Muscle of leg (tissue), 16 donors: ENCODE measurements at places on chromosomes 12 and 14. TPM values are rescaled to one million over a fixed set of nuclear protein-coding genes. Genes with fewer than 3 reads are reported as not detected.

- no peak for DNase-seq
Measured at GRCh38 chr12:28156804-28157203, 33.5 kb upstream of the CCDC91 start.

DNA sequence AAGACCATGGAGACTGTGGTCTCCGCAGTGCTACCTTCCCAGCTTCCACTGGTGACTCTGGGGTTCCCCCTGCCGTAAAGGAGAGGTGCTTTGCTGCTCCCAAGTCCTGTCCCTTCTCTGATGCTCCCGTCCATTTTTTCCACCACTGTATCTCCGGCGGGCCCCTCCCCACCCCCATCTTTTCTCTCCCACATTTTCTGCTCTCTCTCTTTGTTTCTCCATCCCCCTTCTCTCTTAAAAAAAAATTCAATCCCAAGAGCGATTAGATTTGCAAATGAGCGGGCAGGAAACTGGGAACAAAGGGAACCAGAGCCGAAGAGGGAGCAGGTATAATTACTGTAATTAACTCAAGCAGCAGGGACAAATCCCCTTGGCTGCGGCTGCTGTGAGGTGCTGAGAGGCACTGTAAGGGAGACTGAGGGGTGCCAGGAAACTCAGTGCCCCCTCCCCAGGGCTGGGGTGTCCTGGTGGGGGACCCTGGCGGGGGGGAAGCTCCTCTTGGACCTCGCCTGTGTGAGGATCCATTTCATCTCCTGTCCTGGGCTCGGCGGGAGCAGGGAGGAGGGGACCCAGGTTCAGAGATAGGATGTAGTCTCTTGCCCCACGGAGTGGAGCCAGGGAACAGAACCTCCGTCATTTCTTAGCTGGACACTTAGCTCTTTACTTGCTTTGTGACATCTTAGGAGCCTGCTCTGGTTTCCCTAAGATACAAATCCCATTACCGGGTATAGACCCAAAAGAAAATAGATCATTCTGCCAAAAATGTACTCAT is 140.4 kb upstream of the NRXN3 start:
- no peak for DNase-seq

GRCh38 chr12:124713436-124714082 is 146.1 kb upstream of the NCOR2 start:
- peak; percentile 96 for DNase-seq

- DNase-seq: no peak
Measured at GRCh38 chr14:85799668-85800067, 269.7 kb downstream of the FLRT2 start.

- DNase-seq: no peak
Measured at GRCh38 chr12:130540376-130540775, 175.7 kb downstream of the RIMBP2 start.

DNA sequence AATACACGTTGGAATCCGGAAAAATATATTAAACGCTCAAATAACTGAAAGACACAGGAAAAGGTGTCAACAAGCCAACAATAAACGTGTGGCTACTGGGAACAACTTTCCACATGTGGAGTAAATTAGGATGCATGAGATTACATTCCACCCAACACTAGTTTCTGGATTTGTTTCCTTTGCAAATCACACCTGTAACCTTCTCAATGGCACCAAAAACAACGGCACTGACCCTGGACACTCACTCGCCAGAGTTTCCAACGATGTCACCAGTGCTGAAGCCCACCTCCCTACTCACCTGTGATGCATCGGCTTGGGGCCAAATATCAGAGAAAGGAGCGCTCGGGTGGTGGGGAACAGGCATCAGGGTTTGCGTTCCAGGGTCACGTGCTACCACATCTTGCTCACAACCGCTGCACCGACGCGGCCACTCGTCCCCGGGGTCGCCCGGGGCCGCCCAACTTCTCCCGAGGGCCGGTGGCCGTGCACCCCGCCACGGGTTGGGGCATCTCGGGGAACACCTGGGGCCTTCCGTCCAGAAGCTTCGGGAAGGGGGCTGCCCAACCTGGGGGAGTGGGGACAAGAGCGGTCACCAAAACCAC is 629 bp downstream of the PRDM4 start:
- DNase-seq: peak; percentile 37

- DNase-seq: peak; percentile 28
Measured at GRCh38 chr14:93431036-93431670, 414 bp downstream of the UNC79 start.

- DNase-seq: no peak
Measured at GRCh38 chr12:94730847-94731246, 80.5 kb upstream of the TMCC3 start.

GRCh38 chr12:123148655-123149054 is 2.2 kb downstream of the PITPNM2 start:
- no peak for DNase-seq

TAS2R31 gene
- polyA plus RNA-seq: 0.69 TPM

NTS gene
- polyA plus RNA-seq: 2.1 TPM

CABP1 gene
- 1.2 TPM for polyA plus RNA-seq

CLEC14A gene
- polyA plus RNA-seq: 28.3 TPM

DPPA3 gene
- not detected for polyA plus RNA-seq

VPS33A gene
- 11.6 TPM for polyA plus RNA-seq

TSHR gene
- polyA plus RNA-seq: 0.20 TPM

EFCAB11 gene
- polyA plus RNA-seq: 5.5 TPM

CAND1 gene
- 107 TPM for polyA plus RNA-seq
